Bronchial epithelial cell (primary cell): ENCODE measurements at places on chromosomes 4 and X. TPM values are rescaled to one million over a fixed set of nuclear protein-coding genes. Genes with fewer than 3 reads are reported as not detected.

The XG gene
- 0.26 and 1.4 TPM in 2 replicates for total RNA-seq

The MAGED4 gene
- 0.26 TPM in 1 of 2 replicates, not detected in the other for total RNA-seq

The GLUD2 gene
- total RNA-seq = 0.51 and 0.53 TPM in 2 replicates

The INPP4B gene
- 63.2 and 74.8 TPM in 2 replicates for total RNA-seq

The TGIF2LX gene
- not detected in 2 replicates for total RNA-seq

The CXCL11 gene
- total RNA-seq = not detected in 2 replicates

The ADGRG4 gene
- total RNA-seq = not detected in 2 replicates

The LEF1 gene
- total RNA-seq = not detected in 2 replicates

The SYP gene
- total RNA-seq = under 0.01 TPM in 2 replicates

The LRAT gene
- total RNA-seq = 12.4 and 21.5 TPM in 2 replicates

The DDIT4L gene
- total RNA-seq = 0.26 TPM in 2 replicates

The UBE2D3 gene
- total RNA-seq = 204 and 244 TPM in 2 replicates

The AMTN gene
- 0.38 and 0.79 TPM in 2 replicates for total RNA-seq

The LRCH2 gene
- under 0.01 and 0.26 TPM in 2 replicates for total RNA-seq

The DCAF12L2 gene
- 0.26 TPM in 1 of 2 replicates, not detected in the other for total RNA-seq

The TLR10 gene
- total RNA-seq = not detected in 2 replicates

The ASB11 gene
- total RNA-seq = not detected in 2 replicates

The KIF4A gene
- 0.26 and 0.64 TPM in 2 replicates for total RNA-seq

The AKAP14 gene
- total RNA-seq = not detected in 2 replicates
